Stimulated activated CD4-positive, alpha-beta T cell treated with anti-CD3 and anti-CD28 coated beads, Interleukin-1b, Interleukin-23, amount 100 ng/mL, for 24 hours (primary cell): ENCODE measurements at places on chromosomes 16 and 17.

- no peak for DNase-seq
Measured at GRCh38 chr16:55389426-55390073, 65.5 kb downstream of the IRX6 start.

- DNase-seq = no peak
Measured at GRCh38 chr17:81392909-81393654, 2.2 kb upstream of the BAHCC1 start.

GRCh38 chr17:81419319-81419885 lies 24.1 kb downstream of the BAHCC1 start:
- DNase-seq = no peak

GRCh38 chr17:75096082-75096625 lies 8.4 kb downstream of the SLC16A5 start:
- no peak for DNase-seq

- DNase-seq = no peak
Measured at GRCh38 chr17:79046916-79047280, 22.9 kb downstream of the C1QTNF1 start.

- peak; percentile 62 for DNase-seq
Measured at GRCh38 chr16:1057252-1057932, 15.2 kb upstream of the SSTR5 start.

- DNase-seq = no peak
Measured at GRCh38 chr17:65115839-65116238, 21.3 kb upstream of the RGS9 start.

DNA sequence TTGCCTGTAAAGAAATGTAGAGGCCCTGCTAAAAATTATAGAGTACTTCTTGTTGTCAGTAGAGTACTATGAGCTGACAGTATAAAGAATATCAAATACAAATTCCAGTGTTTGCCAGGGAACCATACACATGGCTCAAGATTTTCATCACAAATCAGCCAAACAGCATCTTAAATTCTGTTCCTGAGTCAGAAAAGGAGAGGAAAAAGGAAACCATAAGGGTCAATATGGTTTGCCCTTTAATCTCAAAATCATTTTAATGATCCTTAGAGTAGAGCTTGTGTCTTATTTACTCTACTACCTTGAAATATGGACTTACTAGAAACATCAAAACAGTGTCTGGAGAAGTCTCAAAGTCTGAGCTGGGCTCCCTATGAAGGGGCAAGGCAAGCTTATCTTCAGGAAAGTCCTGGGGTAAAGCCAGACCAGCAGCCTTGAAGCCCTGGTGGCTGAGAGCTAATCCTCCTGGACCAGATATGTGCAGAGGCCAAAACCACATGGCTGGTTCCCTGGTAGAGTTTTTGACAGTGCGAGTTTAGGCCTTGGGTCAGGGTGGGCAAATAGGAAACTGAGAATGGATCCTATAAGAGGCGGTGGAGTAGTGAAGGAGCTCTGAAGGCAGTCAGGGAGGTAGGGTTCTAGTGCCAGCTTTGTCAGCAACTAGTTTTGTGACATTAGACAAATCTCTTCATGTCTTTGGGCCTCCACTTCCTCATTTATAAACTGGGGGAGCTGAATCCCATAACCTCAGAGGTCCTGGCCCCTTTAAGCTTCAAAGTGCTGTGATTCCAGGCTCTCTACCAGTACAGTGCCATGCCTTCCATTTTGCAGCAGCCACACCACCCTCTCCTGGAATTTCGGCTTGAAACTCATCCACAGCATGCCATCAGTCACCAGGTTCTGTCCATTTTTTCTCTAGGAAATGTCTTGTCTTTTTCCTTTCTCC lies 38.9 kb downstream of the MRTFB start:
- no peak for DNase-seq

DNA sequence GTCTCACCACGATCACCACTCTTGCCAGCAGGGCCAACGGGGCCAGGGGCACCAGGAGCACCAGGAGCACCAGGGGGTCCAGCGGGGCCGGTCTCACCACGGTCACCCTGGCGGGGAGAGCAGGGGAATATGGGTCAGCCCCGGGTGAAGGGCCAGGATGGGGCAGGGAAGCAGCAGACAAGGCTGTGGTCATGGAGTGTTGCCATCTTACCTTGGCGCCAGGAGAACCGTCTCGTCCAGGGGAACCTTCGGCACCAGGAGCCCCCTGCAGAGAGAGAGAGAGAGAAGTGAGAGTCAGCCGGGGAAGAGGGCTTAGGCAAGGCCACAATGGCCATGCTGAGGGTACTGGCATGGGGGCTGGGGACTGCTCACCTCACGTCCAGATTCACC lies 12.9 kb downstream of the COL1A1 start:
- DNase-seq = no peak

- DNase-seq = no peak
Measured at GRCh38 chr16:76748461-76749348, 442.3 kb upstream of the MON1B start.

GRCh38 chr16:81706327-81707295 lies 72.5 kb upstream of the PLCG2 start:
- no peak for DNase-seq

GRCh38 chr17:44900894-44901293 lies 1.6 kb upstream of the EFTUD2 start:
- DNase-seq = no peak

GRCh38 chr16:14564861-14565687 lies 65.0 kb downstream of the PARN start:
- no peak for DNase-seq

- no peak for DNase-seq
Measured at GRCh38 chr16:77611386-77611785, 110.9 kb upstream of the NUDT7 start.

DNA sequence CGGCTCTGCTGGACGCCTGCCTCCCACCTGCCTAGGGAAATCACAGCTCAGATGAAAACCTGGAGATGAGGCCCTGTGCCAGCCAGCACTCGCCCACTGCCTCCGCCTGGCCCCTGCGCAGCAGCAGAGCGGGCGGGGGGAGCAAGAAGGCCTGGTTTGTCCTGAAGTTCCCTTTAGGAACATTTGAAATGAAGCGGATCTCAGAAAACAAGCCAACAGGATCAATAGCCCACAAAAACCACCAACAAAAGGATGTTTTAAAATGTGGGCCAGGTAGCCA lies 48.0 kb downstream of the RBFOX3 start:
- DNase-seq = no peak

DNA sequence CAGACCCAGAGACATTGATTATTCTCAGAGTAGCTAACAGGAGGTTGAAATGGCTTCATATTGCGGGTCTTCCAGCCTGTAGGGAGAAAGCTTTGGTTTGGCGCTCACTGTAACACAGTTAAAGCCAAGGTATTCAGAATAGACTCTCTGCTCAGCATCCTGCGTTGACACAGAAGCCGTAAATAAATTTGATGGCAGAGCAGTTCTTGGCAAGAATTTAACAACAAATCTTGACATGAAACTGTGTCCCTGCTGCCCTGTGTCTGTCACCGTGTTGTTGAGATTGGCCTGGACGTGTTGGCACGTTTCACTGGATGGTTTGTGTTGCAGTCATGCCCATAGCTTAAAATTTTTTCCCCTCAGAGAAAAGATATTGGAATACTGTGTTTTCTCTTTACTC lies 359.6 kb downstream of the SNX29 start:
- no peak for DNase-seq

GRCh38 chr17:78689029-78689428 lies 93.0 kb downstream of the CYTH1 start:
- DNase-seq = no peak

- no peak for DNase-seq
Measured at GRCh38 chr16:85603203-85603755, 9.8 kb upstream of the GSE1 start.

GRCh38 chr16:11624205-11624604 lies 37.5 kb upstream of the LITAF start:
- DNase-seq = no peak

DNA sequence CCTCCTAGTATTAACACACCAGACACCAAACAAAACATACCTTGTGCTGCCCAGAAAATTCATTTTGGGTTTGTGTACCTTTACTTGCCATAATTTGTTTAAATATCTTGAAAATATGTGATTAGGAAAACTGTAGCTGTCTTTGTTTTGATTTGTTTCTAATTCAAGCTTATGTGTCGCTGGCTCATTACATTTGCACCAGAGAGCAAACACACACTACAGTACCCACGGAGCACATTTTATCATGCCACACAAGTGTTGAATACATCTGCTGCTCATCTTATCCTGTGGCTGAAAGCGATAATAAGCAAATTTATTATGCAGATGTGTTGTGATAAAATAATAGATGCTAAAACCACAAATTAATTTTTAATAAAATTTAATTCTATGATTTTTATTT lies 63.1 kb downstream of the SPAG9 start:
- DNase-seq = no peak

DNA sequence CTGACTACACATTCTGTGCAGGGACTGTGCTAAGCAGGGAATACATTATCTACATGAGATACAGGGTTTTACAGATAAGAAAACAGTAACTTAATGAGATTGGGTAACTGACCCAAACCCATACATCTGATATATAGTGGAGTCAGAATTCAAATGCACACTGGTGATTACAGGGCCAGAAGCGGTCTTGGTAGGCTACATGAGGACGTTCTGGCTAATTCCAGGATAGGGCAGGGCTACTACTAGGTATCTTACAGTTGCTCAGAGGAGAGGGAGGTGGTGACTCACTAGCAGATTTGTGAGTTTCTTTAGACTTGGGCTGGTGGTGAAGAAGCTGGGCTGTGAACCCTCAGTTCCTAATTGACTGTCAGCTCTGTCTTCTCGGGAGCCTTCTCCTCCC lies 21.4 kb downstream of the TRIM16 start:
- no peak for DNase-seq
